Vagina (tissue), 2 donors: ENCODE measurements at places on chromosomes 3 and 15.

DNA sequence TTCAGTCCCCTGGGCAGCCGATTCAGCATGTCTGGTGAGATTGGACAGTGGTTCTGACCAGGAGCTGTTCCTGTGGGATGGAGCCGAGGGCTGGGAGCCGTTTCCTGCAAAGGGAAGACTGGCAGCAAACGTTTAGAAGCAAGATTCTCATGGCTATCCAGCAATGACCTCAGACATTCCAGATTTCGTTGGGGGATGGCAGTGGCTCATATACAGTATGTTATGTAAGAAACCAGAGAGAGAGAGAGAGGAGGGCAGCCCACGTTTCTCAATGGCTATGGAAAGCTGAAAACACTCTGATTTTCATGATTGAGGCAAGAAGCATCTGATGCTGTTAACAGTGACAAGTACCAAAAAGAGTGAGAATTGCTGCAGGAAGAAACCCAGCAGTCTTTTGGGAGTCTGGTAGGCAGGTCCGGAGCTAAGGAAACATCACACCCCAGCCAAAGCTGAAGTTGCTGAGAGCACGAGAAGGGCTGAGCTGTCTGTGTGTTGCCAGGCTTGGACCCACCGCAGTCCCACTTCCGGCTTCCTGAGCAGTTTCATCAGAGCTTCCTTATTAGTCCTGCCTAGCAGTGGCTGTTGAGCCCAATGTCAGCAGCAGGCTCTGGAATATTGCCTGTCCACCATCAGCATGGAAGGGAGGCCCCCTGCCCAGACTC lies 25.6 kb upstream of the VPS8 start:
- peak overlapping the region; percentile 12 for H3K4me3 ChIP-seq
- no peak for DNase-seq
- H3K27ac ChIP-seq = peak overlapping the region; percentile 66

DNA sequence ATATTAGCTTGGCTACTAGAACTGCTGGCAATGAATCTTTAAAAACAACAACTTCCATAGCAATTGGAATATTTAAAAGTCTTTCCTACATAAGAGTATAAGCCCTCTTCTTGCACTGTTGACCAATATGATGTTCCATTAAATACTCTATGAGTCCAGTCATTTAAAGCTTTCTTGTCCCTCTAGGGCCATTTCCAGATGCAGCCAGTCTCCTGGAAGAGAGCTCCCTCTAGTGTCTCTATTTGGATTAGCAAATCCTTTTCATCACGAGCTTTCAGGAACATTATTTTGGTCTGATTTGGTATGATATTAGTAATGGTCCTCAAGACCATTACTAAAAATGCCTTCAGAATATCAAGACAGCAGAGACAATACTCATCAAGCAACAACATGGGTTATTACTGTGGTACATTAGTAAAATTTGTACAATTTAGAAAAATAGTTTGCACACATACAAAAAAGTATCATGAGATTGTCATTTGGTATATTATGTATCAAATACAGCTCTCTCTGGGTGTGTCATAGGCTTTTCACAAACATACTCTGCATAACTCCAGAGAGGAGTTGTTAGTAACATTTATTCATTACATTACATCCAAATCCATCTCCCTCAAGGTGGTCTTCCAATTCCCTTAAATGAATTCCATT lies 101.3 kb downstream of the DPH6 start:
- H3K27ac ChIP-seq = no peak overlapping the region
- H3K4me3 ChIP-seq = no peak overlapping the region
- no peak for DNase-seq
- H3K36me3 ChIP-seq = no peaks in the 10 kb centered on the region

DNA sequence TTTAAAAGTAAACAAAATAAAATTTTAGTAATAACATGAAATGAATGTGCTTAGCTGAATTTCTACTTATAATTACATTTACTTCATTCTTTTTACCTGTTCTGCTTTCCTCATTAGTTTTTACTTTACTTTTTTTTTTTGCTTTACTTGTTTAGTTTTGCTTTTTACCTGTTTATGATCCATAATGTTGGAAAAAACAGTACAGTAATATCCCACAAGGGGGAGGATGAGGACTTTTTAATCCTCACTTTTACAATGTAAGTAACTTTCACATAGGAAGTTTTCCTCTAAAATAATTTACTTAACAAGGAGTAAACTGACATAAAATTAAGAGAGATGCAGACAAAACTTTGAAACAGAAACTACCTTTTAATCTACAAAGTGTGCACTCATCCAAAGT lies 268.7 kb downstream of the TBC1D5 start:
- H3K27ac ChIP-seq = no peak overlapping the region
- DNase-seq = no peak
- H3K4me3 ChIP-seq = no peak overlapping the region
- no peaks in the 10 kb centered on the region for H3K27me3 ChIP-seq
- no peaks in the 10 kb centered on the region for H3K36me3 ChIP-seq
- H3K4me1 ChIP-seq = peaks cover 10% of the 10 kb centered on the region

DNA sequence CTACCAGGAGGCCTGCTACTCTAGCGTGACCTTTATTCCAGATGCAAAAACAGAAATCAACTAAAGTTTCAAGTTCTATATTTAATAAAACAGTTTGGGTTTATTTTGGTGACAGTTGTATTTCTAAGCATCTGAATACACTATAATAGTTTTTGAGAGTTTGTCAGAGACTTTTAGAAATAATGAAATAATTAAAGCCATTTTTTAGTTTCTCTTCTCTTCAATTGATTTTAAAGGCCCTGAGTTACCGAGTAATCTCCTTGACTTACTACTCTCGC lies 523.4 kb downstream of the CADM2 start:
- no peak for DNase-seq
- H3K27ac ChIP-seq = no peak overlapping the region
- H3K36me3 ChIP-seq = no peaks in the 10 kb centered on the region
- no peaks in the 10 kb centered on the region for H3K27me3 ChIP-seq

DNA sequence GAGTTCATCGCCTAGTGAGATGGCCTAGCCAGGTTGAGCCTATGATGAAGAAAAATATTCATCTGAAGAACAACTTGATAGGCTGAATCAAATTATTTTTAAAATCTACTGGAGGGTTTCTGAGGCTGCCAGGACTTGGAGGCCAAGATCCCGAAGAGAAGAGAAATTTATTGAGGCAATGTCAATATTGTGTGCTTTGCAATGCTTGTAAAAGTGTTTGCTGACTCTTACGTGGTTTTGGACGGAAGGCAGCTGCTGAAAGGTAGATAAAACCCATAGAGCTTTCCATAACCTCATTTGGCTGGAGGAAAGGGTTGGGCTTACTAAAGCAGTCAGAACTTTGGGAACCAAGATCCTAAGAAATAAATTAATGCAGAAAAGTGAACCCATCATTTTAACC lies 361.0 kb upstream of the IL12A start:
- H3K27me3 ChIP-seq = no peaks in the 10 kb centered on the region
- H3K4me3 ChIP-seq = no peak overlapping the region
- no peak for DNase-seq
- no peaks in the 10 kb centered on the region for H3K4me1 ChIP-seq

- peak overlapping the region; percentile 10 for H3K27ac ChIP-seq
- no peak overlapping the region for H3K4me3 ChIP-seq
- peaks cover 99% of the 10 kb centered on the region for H3K4me1 ChIP-seq
- no peaks in the 10 kb centered on the region for H3K27me3 ChIP-seq
- no peak for DNase-seq
Observed at GRCh38 chr15:31345606-31346366, 19.2 kb downstream of the KLF13 start.

DNA sequence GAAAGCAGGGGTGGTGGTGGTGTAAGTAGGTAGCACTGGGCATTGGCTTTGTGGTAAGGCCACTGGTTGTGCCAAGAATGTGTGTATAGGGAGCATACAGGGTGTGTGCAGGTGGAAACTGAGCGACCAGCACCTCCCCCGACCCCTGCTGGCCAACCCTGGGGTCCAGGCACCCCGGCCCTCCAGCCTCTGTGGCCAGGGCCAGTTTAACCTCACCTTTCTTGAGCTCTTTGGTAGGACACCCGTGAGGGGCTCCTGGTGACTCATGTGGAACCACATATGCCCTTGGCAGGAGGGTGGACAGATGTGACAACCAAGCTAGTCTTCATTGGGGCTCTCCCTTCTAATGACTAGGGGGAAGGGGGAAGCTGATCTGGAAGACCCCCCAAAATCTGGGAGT lies 19.5 kb downstream of the SHF start:
- no peak overlapping the region for H3K4me3 ChIP-seq
- H3K36me3 ChIP-seq = no peaks in the 10 kb centered on the region
- peak overlapping the region; percentile 99 for H3K27ac ChIP-seq

- DNase-seq = no peak
- no peak overlapping the region for H3K4me3 ChIP-seq
- no peaks in the 10 kb centered on the region for H3K36me3 ChIP-seq
- H3K27me3 ChIP-seq = no peaks in the 10 kb centered on the region
- H3K27ac ChIP-seq = no peak overlapping the region
- H3K4me1 ChIP-seq = no peaks in the 10 kb centered on the region
Observed at GRCh38 chr3:80097674-80098073, 329.9 kb upstream of the ROBO1 start.

GRCh38 chr3:106825962-106826605 lies 551.2 kb upstream of the CCDC54 start:
- no peaks in the 10 kb centered on the region for H3K4me1 ChIP-seq
- DNase-seq = no peak
- H3K27ac ChIP-seq = no peak overlapping the region

DNA sequence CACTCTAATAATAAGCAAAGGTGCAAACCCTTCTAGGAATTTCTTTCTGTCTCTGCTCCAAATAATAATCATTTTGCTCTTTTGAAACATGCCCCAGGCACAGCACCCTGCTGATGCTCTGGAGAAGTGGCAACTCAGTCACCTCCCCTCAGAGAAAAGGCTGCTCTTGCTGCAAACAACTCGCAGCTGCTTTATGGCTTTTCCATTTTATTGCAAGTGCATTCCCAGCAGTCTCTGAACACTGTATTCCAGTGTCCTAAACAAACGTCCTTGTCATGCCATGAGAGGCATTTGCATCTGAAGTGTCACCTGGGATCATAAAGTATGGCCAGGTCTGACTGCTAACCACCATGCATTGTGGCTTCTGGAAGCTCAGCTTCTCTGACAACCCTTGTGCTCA lies 358.1 kb upstream of the TRIM42 start:
- no peaks in the 10 kb centered on the region for H3K27me3 ChIP-seq
- H3K36me3 ChIP-seq = no peaks in the 10 kb centered on the region
- H3K4me1 ChIP-seq = no peaks in the 10 kb centered on the region
- H3K27ac ChIP-seq = no peak overlapping the region

- H3K4me1 ChIP-seq = peaks cover 16% of the 10 kb centered on the region
- no peak overlapping the region for H3K27ac ChIP-seq
- no peak overlapping the region for H3K4me3 ChIP-seq
- no peaks in the 10 kb centered on the region for H3K36me3 ChIP-seq
Observed at GRCh38 chr3:190009614-190010013, 111.1 kb downstream of the P3H2 start.

- H3K4me1 ChIP-seq = no peaks in the 10 kb centered on the region
- H3K27ac ChIP-seq = no peak overlapping the region
- H3K36me3 ChIP-seq = no peaks in the 10 kb centered on the region
- DNase-seq = no peak
Observed at GRCh38 chr3:55343486-55344357, 143.4 kb downstream of the WNT5A start.

DNA sequence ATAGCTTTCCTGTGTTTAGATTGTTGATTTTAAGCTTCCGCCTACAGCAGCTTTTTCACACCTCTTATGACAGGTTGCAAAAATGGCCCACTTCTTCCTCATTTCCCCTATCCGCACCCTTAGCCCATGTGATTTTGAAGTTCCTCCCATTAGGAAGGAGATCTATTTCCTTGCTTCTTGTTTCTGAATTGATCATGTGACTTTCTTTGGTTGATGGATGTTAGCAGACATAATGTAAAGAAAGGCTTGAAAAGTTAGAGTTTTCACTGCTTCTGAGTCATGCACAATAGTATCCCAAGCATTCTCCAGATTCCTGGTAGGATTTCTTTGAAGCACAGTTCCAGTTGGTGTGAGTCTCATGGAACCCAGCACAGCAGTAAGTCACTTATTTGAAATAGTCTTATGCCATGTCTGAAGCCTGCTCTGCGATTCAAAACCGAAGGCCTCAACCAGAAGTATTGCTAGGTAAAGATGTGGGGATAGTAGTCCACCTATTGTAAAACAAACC lies 76.6 kb downstream of the EDEM1 start:
- H3K27ac ChIP-seq = no peak overlapping the region
- H3K4me1 ChIP-seq = no peaks in the 10 kb centered on the region
- H3K36me3 ChIP-seq = no peaks in the 10 kb centered on the region
- no peaks in the 10 kb centered on the region for H3K27me3 ChIP-seq
- no peak overlapping the region for H3K4me3 ChIP-seq
- no peak for DNase-seq

- peaks cover 10% of the 10 kb centered on the region for H3K4me1 ChIP-seq
- H3K27ac ChIP-seq = no peak overlapping the region
- DNase-seq = no peak
- H3K27me3 ChIP-seq = no peaks in the 10 kb centered on the region
- H3K4me3 ChIP-seq = no peak overlapping the region
Observed at GRCh38 chr3:66723231-66723630, 222.4 kb upstream of the LRIG1 start.

DNA sequence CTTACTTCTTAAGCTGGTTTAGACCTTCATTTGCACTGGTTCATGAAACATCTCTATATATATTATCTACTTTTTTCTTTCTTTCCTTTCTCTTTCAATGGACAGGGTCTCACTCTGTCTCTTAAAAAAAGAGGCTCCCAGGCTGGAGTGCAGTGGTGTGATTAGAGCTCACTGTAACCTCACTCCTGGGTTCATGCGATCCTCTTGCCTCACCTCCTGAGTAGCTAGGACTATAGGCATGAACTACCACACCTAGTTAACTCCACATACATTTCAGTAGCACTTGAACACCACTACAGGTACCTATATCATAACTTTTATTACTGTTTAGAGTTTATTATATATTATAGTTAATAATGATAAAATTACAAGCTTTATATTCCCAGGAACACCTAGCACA lies 117.1 kb upstream of the UBP1 start:
- no peak for DNase-seq
- H3K4me3 ChIP-seq = no peak overlapping the region
- H3K4me1 ChIP-seq = no peaks in the 10 kb centered on the region

DNA sequence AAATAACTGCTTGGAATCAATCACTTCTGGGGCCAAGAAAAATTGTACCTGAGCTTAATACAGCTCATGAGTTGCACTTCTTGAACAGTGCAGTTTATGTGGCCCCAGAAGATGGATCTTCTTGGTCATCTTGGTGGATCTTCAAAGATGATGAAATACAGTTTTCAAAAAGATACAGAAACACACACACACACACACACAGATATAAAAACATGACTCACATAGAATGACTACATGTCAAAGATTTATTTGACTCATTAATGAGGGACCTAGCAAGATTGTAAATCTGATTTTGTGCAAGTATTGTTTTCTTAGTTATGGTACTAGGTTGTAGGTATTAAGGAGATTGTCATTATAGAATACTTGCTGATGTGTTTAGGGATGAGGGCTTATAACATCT lies 32.6 kb downstream of the PDCD6IP start:
- no peaks in the 10 kb centered on the region for H3K4me1 ChIP-seq
- H3K36me3 ChIP-seq = peaks cover 26% of the 10 kb centered on the region
- no peak for DNase-seq
- no peak overlapping the region for H3K27ac ChIP-seq
- H3K4me3 ChIP-seq = no peak overlapping the region

- no peak overlapping the region for H3K27ac ChIP-seq
- H3K4me1 ChIP-seq = peaks cover 8% of the 10 kb centered on the region
- DNase-seq = no peak
- peaks cover 12% of the 10 kb centered on the region for H3K36me3 ChIP-seq
- no peaks in the 10 kb centered on the region for H3K27me3 ChIP-seq
Observed at GRCh38 chr3:13494463-13495350, 14.6 kb downstream of the HDAC11 start.
